ENCODE measurements at places on chromosomes 2 and 18.

DNA sequence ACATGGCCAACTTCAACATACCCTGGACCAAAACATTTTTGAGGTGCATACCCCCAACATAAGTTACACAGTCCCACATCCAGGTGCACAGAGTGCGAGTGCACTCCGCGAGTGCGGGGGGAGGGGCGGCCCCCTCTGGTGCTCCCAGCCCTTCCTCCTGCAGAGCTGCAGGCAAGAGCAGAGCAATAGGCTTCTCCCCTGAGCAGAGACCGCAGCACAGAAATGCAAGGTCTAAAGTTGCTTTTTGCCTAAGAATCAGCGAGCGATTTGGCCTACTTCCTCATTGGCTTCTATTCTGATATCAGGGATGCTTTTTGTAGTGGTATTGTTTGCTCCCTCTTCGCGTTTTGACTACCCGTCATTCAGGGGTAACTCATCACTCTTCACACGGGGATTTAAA is 40.6 kb downstream of the BOLA3 start:
- no peak for DNase-seq

GRCh38 chr2:35973132-35973736 is 382.3 kb upstream of the CRIM1 start:
- DNase-seq = no peak

DNA sequence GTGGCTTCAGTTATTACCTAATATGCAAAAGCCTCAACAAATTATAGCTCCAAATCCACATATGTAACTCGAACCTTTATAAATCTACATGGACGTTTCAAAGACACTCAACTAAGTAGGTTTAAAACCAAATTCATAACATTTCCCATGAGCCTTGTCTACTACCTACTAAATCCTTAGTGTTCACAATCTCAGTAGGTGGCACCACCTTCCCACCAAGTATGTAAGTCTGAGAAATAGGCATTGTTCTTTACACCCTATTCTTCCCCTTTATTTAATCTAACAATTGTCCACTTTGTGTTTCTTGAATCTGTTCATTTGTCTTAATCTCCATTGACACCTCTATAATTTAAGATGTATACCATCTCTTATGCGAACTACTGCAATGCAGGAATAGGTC is 4.6 kb downstream of the PIGN start:
- DNase-seq = no peak

- DNase-seq = no peak
Measured at GRCh38 chr18:57970356-57971095, 73.5 kb upstream of the NEDD4L start.

DNA sequence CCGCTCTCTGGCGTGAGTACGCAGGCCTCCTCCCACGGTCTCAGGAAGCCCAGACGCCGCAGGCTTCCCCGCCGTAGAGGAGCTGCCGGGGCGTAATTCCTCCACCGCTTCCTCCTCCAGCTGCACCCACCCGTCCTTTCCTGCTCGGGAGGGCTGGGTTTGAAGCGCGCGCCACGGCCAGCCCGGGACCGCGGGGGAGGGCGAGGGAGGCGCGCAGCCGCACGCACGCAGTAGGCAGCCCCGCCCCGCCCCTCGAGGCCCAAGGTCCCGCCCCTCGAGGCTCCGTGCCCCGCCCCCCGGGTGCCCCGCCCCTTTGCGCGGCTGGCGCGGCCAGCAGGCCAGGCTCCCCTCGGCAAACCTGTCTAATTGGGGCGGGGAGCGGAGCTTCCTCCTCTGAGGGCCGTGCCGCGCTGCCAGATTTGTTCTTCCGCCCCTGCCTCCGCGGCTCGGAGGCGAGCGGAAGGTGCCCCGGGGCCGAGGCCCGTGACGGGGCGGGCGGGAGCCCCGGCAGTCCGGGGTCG is at the start of gene MALT1:
Gene MALT1 (plus strand): TSS at position 355 of the 521 bp plus-strand sequence. CDS start 179 bp downstream, outside the sequence.
- peak; percentile 95 for DNase-seq

DNA sequence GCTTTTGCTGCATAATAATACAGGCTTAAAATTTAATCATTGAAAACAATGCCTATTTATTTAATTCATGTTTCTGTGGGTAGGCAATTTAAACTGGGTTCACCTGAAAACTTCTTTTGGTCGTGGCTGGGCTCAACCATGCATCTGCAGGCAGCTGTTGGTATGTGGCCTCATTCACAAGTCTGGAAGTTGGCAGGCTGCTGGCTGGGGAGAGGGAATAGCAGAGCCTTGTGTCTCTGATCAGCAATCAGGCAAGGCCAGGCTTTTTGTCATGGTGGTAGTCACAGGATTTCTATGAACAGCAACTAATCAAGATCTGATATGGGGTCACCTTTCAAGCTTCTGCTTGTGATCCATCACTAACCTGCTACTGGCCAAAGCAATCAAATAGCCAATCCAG is 130.1 kb upstream of the KCNJ3 start:
- DNase-seq = no peak

DNA sequence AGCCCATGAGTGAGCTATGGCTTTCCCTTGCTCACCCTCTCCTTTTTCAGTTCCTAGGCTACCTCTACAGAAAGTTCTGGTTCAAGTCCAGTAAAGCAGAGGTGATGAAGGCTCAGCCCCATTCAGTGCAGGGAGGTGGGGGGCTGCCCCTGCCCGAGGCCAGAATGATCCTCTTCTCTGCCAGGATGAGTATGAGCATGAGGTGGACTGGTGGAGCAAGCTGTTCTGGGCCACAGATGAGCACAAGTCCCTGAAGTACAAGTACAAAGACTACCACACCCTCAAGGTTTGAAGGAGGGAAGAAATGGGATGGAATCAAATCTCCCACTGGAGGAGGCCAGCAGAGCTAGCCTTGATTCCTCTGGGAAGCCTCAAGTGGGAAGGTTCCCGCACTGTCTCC is 42.4 kb downstream of the LMAN2L start:
- no peak for DNase-seq

DNA sequence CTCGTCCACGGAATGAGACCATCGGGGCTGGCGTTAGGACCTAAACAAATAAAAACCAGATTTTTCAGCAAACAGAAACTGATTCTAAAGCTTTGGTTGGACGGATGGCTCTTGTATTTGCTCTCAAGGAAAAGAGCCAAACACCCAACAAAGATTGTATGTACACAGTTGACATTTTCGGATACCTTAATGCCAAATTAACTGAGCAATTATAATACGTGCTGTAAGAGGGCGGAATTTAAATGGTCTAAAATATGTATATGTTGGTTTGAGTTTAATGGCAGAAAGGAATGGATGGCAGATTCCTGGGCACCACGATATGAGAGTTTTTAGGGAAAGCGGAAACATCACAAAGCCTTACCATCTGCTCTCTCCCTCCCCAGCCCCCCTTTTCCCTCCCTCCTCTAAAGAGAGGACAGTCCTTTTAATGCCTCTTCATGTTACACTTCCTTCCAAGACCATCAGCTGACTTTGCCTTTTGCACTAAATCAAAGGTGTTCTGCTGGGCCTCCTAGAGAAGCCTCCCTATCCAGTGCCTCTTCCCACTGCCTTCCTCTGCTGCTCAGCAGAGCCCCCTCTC is 33.3 kb downstream of the STAT1 start:
- DNase-seq = no peak

DNA sequence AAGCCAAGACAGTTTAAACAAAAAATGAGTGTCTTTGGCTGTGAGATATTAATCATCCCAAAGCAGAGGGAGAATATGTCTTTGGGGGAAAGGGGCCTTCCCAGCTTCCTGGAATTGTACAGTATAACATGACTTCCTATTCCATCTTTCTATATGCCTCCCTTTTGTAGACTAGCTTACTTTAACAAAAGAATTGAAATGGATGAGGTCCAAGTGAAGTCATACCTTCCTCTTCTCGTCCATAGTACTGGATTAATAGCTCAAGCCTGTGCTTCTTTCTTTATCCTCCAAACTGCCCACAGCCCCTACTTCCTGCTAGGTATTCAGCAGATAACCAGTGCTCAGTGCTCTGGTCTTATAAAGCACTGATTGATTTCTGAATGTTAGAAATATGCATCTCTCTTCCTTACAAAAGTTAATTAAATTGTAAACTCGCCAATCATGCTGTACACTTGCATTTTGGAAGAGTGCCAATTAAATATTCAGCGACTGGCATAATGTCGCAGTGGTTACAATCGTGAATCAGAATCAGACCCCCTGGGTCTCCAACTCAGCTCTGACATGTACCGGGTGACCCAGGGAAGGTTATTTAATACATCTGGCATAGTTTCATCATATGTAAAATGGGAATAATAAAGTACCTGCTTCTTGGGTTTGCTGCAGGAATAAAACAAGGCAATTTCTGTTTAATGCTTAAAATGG is 325.1 kb downstream of the RND3 start:
- no peak for DNase-seq

- DNase-seq = no peak
Measured at GRCh38 chr18:9690418-9691188, 17.5 kb upstream of the RAB31 start.

GRCh38 chr2:207341804-207342203 is 176.1 kb upstream of the KLF7 start:
- no peak for DNase-seq

GRCh38 chr2:112643488-112643887 is 2.3 kb upstream of the SLC20A1 start:
- no peak for DNase-seq

- DNase-seq = no peak
Measured at GRCh38 chr2:203143391-203143790, 95.4 kb upstream of the CYP20A1 start.

GRCh38 chr2:73037947-73038585 is 33.4 kb downstream of the SFXN5 start:
- DNase-seq = no peak

GRCh38 chr2:60552851-60553494 is 481 bp downstream of the BCL11A start:
- DNase-seq = no peak

DNA sequence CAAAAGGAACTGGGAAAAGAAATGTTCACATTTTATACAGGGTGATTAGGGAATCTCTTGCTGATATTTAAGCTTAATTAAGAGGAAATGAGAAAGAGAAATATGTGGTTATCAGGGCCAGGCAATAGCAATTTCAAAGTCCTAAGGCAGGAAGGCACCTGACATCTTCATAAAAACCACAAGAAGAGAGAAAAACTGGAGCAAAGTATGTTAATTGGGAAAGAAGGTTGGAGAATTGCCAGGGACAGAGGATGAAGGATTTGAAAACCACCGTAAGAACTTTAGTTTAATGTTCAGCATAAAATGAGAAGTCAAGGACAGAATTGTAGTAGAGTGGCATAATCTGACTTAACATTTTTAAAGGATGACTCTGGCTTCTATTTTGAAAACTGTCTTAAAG is 691.8 kb upstream of the NRXN1 start:
- no peak for DNase-seq

DNA sequence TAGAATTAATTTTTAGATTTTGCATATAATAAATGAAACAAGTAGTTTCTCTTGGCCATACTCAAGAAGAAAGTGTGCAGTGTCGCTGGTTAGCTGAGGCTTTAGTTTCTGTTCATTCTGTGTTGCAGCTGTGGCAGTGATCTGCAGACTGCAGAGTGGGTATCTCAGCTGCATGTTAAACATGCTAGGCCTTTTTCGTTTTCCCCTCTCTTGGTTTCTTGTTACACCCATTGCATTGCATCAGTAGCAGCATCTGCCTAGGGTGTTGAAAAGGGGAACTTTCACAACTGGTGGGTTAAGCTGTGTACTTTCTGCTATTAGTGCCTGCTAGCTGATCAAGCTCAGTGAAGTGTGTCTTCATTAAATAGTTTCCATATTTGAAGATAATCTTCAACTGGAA is 51.3 kb downstream of the ACSL3 start:
- no peak for DNase-seq

DNA sequence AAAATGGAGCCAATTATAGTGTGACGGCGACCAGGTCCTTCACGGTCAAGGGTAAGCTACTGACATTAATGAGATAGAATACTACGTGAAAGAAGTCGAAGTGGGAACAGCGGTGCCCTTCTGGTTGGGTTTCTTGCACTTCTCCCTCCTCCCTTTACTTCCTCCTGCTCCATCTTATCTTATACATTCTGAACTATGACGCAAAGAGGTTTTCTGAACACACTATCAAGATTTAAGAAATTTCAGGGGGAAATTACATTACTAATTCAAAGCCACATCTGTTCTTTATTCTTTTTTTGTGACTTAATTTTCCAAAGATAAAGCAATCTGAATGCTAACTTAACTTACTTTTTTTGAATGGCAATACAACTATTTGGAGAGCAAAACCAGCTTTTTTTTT is 14.8 kb upstream of the IL18R1 start:
- DNase-seq = no peak

GRCh38 chr2:230798769-230799399 is 65.9 kb upstream of the ITM2C start:
- peak; percentile 69 for DNase-seq

DNA sequence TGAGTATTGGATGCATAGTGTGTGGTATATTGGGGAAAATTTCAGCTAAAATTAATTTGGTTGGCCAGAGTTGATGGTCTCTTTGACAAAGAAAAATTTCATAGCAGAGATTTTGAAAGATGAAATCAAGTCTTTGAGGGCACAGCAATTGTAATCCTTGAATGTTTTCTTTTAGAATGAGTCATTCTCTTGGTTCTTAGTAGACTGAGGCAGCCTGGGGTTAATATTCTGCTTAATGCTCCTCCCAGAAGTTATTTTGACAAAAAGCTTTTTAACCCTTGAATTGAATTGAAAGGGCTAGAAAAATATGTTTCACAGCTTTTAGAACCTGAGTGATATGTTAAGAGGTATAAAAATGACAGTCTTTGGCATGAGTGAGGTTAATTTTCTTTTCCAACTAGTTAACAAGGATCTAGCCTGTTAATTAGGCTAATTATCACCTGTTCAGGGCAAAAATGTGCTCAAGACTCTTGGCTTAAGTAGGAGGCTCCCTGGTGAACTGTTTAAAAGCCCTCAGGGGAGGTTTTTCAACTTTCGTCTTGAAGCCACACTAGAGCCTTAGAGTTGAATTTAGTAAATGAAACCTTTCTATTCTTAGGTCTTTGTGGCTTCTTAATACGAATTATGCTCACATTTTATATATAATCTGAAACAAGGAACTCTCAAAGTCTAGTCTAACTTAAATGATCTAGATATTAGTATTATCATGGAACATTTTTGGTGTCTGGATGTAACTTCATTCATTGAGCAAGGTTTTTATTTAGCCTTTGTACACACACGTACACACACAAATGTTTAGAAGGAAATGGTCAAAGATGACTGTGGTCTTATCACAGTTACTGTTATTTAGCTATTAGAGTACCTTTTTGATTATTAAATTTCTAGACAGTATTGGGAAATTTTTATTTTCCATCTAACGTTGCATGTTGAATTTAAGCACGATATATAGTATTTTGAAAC is 272.5 kb downstream of the ZNF407 start:
- DNase-seq = no peak

GRCh38 chr2:42905341-42906110 is 113.1 kb upstream of the HAAO start:
- DNase-seq = no peak

GRCh38 chr2:214881647-214882202 is 72.2 kb upstream of the BARD1 start:
- DNase-seq = no peak

Data from CD4-positive, alpha-beta T cell treated with Interleukin-6 at 100 ng/mL for 8 hours (primary cell).